Activated CD4-positive, alpha-beta T cell treated with anti-CD3 and anti-CD28 coated beads for 36 hours (primary cell): ENCODE measurements at places on chromosomes 1 and 21.

- no peaks in the 10 kb centered on the region for H3K27me3 ChIP-seq
- H3K27ac ChIP-seq = no peak overlapping the region
- no peak overlapping the region for H3K4me3 ChIP-seq
Measured at GRCh38 chr1:91777630-91778300, 108.2 kb downstream of the TGFBR3 start.

DNA sequence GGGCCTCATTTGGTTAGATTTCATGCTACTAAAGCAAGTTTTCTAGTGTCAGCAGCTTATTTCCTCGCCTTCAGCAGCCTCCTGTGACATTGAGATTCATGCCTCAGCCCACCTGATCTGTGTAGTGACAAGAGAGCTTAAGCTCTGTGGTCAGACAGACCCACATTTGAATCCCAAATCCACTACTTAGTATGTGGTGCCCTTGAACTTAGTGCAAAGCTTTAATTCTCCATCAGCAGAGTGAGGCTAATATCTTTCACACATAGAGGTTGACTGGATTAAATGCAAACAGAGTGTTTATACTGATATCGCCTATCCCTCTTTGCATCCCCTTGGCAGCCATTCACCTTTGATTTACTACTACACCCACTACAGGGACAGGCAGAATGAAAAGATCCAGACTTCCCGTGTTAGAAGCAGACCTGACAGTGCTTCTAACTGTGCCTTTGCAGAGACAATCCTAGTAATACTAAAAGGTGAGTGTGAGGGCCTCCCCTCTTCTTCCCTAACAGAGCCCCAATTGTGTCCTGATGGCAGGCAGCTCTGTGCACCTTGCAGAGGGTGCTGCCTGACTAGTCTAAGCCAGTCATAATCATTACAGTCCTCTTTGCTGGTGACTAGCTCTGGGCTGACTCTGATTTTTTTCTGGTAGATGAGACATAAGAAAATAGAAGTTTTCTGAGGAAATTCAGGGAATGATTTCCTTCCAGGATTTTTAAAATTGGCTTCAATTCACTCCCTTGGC lies 264.0 kb downstream of the CTH start:
- peaks cover 3% of the 10 kb centered on the region for H3K27me3 ChIP-seq
- H3K4me3 ChIP-seq = no peak overlapping the region
- DNase-seq = no peak
- no peaks in the 10 kb centered on the region for H3K4me1 ChIP-seq

DNA sequence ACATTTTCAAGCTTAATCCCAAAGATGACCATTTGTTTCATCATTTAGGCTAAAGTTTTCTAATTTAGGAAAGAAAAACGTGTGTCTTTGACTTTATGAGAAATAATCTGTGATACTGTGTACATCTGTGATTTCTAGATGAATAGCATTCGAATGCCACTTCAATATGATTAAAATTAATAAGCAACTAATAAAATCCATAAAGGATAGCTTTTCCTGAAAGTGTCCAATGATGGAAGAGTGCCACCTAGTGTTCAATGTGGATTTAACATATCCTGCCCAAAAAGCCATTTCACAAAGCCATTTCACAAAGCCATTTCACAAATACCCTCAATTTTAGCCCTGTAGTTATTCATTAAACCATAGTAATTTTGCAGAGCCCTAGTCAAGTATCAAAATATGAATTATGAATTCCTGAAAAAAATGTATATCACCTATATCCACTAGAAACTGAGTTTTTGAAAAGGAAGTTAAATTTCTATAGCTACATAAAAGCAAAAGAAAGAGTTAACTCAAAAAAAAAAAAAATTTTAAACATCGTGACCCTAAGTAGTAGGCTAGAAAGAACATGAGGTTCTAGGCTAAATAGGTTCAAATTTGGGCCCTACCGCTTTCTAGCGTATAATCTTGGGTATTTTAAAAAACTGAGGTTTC lies 19.1 kb downstream of the NME7 start:
- DNase-seq = no peak
- peaks cover 2% of the 10 kb centered on the region for H3K36me3 ChIP-seq
- H3K27ac ChIP-seq = no peak overlapping the region
- no peaks in the 10 kb centered on the region for H3K27me3 ChIP-seq
- H3K4me1 ChIP-seq = peaks cover 14% of the 10 kb centered on the region
- H3K4me3 ChIP-seq = no peak overlapping the region

DNA sequence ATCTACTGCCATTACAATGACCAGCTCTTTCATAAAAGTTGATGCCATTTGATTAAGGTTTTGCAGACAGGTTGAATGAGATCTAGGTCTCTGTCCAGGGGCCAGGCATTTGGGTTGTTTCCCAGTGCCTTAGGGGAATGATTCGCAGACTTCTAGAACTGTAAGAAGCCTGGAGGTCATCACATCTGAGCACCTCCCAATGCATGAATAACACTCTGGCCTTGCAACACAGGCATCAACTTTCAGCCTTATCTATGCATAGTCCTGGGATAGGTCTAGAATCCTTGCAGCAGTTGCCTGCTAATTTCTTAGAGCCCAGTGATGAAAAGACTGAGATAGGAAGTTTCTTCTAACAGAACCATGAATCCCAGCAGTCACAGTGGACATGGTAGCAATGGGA lies 44.8 kb upstream of the KCND3 start:
- H3K4me1 ChIP-seq = no peaks in the 10 kb centered on the region
- H3K27me3 ChIP-seq = peaks cover 6% of the 10 kb centered on the region
- no peaks in the 10 kb centered on the region for H3K36me3 ChIP-seq
- no peak overlapping the region for H3K4me3 ChIP-seq

DNA sequence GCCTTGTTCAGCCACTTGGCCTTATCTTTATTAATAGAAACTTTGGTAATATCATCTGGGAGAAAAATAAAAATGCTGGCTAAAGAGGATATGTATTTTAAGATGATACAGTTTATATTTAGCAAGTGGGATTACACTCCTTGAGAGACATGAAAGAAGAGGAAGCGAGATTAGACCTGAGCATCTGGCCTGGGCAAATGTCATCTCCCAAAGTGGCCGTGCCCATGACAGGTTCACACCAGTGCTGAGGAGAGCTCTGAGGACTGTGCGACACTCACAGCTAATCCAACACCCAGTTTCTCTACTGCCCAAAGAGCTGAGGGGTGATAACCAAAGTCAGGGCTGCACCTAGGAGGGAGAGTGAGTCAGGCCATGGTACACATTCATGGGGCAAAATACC lies 121.7 kb upstream of the DUSP10 start:
- no peaks in the 10 kb centered on the region for H3K36me3 ChIP-seq
- DNase-seq = no peak
- H3K4me1 ChIP-seq = no peaks in the 10 kb centered on the region

DNA sequence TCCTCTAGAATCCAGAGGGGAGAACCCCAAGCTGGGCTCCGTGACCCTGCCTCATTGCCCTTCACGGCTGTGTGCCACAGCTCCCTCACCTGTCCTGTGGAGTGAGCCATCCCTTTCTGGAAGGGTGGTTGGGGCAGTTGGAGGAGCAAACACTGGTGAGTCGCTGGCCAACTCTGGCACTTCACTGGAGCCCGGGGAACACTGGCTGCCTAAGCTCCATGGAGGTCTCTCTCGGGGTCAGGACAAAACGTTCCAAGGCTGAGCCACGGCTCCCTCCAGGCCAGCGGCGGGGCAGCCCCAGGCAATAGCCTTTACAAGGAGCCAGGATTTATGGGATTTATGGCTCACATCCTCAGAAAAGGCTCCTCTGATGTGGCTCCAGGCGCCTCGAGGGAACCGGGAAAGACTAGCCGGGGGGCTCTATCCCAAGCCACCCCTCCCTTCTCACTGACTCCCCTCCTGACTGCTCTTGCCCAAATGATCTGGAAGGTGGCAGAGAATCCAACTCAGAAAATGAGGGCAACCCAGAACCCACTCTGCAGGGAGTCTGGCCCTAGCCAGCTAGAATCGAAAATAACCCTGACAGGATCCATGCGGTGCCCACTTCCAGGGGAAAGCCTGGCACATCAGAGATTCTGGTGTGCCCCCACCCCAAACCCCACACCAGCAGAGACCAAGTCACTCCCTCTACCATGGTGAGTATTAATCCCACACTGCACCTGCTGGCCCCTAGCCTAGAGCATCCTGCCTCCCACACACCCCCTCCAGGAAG lies 75.2 kb downstream of the GLIS1 start:
- H3K27ac ChIP-seq = no peak overlapping the region
- H3K27me3 ChIP-seq = no peaks in the 10 kb centered on the region
- no peaks in the 10 kb centered on the region for H3K36me3 ChIP-seq
- no peak overlapping the region for H3K4me3 ChIP-seq
- no peak for DNase-seq
- H3K4me1 ChIP-seq = no peaks in the 10 kb centered on the region

GRCh38 chr1:67923074-67923473 lies 89.8 kb upstream of the GNG12 start:
- H3K27me3 ChIP-seq = no peaks in the 10 kb centered on the region
- no peak overlapping the region for H3K4me3 ChIP-seq
- H3K27ac ChIP-seq = no peak overlapping the region
- H3K4me1 ChIP-seq = no peaks in the 10 kb centered on the region
- DNase-seq = no peak

DNA sequence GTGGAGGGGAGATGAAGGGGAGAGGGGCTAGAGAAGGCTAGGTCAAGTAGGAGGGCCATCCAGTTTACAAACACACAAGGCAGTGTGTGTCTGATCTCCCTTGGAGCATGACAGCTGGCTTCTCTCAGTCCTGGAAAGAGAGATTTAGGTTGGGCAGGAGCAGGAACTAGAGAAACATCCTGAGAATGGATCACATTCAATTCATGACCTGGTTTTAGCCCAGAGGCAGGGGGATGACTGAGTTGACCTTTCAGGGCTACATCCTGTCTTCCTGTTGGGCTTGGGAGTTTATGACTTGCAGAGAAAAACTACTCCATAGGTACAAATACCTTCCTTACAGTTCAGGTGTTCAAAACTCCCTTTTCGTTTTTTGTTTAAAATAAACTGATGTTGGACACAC lies 97.0 kb downstream of the IGSF21 start:
- no peak for DNase-seq
- H3K27ac ChIP-seq = no peak overlapping the region
- no peaks in the 10 kb centered on the region for H3K36me3 ChIP-seq
- H3K27me3 ChIP-seq = peaks cover 25% of the 10 kb centered on the region
- no peak overlapping the region for H3K4me3 ChIP-seq
